ENCODE measurements at places on chromosomes 2 and 18.

DNA sequence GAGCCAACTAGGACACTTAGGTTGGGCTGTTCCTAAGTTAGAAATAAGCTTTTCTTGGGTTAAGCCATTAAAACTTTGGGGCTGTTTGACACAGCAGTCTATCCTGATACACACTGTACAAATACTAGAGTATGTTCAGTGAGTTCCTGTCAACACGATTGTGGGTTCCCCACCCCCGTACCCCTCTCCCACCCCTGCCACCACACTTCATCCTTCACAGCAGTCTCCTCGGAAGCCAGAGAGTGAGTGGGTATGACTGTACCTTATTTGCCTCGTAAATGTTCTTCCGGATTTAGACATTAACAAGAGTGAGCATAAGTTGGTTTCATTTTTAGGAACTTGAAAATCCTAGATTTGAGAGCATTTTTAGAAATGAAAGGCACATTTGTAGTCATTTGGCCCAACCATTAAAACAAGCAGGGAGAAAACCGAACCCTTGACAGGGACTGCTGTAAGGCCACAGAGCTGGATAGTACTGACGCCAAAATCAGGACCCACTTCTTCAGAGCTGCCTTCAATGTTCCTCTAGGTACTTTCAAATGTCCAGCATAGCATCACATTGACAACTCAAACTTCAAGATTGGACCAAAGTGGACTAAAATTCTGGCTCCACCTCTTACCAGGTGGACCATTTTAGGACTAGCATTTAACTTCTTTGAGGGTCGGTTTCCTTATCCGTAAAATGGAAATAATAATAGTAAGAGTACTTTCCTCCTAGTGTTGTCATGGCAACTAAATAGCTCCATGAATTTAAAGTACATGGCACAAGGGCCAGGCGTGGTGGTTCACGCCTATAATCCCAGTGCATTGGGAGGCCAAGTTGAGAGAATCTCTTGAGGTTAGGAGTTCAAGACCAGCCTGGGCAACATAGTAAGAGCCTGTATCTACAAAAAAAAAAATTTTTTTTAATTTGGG lies 166.3 kb upstream of the SERTAD2 start:
- no peak for DNase-seq

- no peak for DNase-seq
Observed at GRCh38 chr18:23887493-23887892, 127.1 kb upstream of the TTC39C start.

- DNase-seq, result no peak
Observed at GRCh38 chr2:157786663-157787363, 89.3 kb downstream of the ACVR1 start.

- no peak for DNase-seq
Observed at GRCh38 chr2:26196683-26197418, 24.0 kb downstream of the GAREM2 start.

DNA sequence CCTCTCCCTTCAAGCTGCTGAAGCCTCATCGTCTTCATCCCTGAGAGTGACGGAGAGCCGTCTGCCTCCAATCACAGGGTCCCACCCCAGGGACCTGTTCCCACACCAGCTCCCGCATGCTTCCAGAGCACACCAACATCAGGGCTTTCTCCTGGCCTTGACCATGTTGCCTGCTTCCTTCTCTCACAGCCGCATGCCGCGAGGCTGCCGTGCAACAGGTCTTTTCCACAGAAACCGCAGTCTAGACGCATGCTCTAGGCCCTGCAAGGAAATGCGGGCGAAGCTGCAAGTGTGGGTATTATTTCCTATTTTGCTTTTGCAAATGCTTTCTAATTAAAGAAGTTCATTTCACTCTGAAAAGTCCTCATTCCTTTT lies 277.8 kb downstream of the EIPR1 start:
- DNase-seq, result no peak
